ENCODE measurements at places on chromosomes 5 and 9. TPM values are rescaled to one million over a fixed set of nuclear protein-coding genes. Genes with fewer than 3 reads are reported as not detected.

DNA sequence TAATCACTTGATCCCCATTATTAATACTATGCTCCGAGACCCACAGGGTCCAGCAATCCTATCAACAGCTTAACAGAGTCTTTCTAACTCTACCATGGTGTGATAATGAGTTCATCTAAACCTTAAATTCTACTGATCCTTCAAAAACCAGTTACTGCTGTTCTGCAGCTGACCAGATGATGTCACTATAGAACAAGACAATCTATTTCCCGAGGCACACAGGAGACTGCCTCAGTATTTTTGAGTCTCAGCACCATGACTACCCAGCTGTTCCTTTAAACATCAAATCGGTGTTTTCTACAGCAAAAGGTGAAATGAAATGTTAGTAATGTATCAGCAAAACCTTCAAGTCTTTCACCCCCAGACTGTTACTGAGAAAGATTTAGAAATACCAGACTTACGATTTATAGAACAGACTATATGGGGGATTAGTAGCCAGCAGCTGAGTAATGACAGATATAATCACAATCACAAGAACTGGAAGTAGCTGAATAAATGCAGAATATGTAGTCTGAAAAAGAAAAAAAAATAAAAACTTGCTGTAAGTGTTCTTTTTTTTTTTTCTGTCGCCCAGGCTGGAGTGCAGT lies 16.9 kb downstream of the DNAJC18 start:
- no peak for DNase-seq

ST8SIA4 gene
- total RNA-seq = 1.4 TPM

DNA sequence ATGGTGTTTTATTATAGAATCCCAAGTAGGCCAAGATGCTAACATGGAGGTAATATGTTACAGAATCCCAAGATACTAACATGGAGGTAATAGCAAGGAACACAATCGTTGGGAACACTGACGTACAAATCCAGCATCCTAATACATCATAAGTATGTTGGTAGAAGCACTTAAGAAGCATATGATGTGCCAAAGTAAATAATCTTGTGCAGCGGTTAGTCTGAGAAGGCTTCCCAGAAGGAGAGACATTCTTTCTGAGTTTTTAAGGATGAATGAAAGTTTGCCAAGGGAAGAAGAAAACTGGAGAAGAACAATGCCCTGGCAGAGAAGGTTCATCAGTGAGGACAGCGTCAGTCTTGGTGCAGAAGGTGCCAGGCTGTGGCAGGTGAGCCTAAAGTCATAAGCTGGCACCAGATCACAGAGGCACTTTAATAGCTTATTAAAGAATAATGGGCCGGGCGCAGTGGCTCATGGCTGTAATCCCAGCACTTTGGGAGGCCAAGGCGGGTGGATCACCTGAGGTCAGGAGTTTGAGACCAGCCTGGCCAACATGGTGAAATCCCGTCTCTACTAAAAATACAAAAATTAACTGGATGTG lies 294.5 kb upstream of the PIK3R1 start:
- DNase-seq = peak; percentile 77

DNA sequence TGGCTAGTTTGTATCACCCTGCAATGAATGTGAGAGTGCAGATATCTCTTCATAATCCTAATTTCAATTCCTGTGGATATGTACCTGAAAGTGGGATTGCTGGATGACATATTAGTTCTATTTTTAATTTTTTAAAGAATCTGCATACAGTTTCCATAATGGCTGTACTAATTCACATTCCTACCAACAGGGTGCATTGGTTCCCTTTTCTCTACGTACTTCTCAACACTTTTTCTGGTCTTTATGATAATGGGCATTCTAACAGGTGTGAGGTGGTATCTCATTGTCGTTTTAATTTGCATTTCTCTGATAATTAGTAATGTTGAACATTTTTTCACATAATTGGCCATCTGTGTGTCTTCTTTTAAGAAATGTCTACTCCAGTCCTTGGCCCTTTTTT lies 927.5 kb downstream of the DTWD2 start:
- DNase-seq = no peak

- no peak for DNase-seq
Observed at GRCh38 chr5:155697236-155697635, 629.7 kb upstream of the SGCD start.

DAPK1 gene
- total RNA-seq = 92.5 TPM

- DNase-seq = peak; percentile 60
Observed at GRCh38 chr9:134552349-134552990, 89.1 kb upstream of the COL5A1 start.

CNOT6 gene
- total RNA-seq = 16.0 TPM

IZUMO3 gene
- not detected for total RNA-seq

DNA sequence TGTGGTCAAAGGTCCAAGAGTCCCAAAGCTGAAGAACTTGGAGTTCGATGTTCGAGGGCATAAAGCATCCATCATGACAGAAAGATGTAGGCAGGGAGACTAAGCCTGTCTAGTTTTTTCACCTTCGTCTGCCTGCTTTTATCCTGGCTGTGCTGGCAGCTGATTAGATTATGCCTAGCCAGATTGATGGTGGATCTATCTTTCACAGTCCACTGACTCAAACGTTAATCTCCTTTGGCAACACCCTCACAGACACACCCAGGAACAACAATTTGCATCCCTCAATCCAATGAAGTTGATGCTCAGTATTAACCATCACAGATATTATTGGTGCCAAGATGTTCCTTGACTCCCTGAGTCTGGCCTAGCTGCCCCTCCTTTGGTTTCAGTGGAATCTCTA lies 530.8 kb upstream of the CLINT1 start:
- DNase-seq = no peak

CCL21 gene
- total RNA-seq = 192 TPM

ITK gene
- total RNA-seq = 1.5 TPM

DNA sequence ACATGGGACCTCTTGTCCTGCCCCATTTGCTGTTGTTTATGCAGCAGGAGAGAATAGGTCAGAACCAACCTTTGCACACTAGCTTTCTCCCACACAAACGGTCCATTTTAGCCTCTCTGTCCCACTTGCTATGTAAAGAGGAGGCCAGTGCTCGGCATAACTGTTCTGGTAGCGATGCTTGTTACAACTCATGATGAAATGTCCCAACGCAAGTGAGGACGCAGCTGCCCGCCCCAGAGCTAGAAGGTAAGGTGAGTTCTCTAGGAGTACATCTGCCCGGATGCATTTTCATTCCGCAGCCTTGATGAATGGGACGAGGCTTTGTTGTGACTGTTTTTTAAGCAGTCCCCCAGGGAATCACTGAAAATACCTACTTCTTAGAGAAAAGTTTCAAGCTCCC lies 14.1 kb downstream of the S1PR3 start:
- DNase-seq = no peak

DNA sequence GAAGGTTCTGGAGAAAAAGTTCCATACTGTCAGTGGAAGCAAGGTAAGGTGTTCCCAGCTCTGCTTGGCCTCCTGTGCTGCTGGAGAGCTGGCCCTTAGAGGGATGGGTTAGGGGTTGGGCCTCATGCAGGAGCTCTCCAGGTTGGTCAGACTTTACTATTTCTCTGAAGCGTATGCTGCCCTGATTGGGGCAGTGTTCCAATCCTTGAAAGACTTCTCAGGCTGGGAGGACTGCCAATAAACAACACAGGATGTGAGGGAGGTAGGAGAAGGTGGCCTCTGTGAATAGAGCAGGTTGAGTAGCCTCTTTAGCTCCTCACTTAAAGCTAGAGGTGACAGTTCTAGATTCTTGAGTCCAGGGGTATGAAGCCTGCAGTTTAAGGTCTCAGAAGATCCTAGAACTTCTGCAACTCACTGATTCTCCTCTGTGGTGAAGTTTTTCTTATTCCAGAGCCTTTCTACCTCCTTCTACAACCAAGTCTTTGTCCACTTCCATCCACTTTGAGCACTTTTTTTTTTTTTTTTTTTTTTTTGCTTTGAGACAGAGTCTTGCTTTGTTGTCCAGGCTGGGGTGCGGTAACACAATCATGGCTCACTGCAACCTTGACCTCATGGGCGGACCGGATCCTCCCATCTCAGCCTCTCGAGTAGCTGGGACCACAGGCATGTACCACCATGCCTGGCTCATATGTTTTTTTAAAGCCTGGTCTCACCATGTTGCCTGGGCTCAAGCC lies 3.0 kb downstream of the HNRNPAB start:
- DNase-seq = peak; percentile 62

FAM163B gene
- 0.83 TPM for total RNA-seq

DNA sequence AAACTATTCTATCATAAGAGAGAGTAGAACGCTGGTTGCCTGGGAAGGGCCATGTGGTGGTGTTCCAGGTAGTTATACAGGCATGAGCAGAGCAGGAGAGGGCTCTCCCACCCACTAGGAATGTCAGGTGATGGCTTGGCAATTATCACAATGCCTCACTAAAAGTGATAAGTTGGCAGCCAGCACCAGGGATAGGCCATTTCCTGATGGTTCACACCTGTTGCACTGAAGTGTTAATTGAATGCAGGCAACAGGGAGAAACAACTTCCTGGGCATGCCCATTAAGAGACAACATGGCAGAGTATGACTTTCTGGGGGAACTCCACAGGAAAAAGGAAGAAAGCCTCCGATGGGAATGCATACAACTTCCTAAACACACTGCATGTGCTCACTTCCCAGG lies 593.2 kb downstream of the ELAVL2 start:
- no peak for DNase-seq

GRCh38 chr9:71766663-71767062 lies 1.6 kb downstream of the CEMIP2 start:
- DNase-seq = no peak

DNA sequence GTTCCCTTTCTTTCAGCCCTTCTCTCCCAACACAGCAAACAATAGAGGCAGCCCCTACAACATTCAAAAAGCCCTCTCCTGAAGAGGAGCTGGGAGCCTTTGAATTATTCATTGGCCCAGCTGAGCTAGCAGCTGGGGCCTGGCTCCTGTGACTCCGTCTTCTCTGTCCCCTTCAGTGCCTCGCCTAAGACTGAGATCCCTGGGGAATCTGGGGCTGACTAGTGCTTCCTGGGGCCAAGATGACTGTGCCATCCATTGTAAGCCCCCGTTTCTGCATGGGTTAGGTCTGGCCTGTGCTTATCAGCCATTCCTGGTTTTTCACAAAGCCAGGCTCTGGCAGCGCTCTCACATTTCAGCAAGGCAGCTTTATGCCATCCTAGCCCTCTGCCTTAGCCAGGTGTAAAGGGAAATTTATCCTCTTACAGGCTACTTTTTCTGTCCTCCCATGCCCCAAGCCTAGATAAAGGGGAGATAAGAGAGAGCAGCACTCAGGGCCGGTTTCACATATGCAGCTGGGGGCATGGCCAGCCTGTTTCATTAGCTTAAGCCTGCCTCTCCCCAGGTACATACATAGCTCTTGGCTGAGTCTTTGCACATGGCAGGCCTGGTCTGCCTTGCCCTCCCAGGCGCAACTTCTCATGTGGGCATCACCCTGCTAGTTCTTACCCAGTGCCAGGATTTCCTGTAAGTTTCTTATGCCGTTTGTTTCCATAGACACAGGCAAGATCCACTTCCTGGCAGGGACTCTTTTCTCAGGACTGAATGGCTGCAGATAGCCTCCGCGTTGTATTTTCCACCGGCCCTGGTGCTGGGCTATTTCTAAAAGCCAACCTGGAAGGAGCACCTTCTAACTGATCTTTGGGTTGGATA lies 15.8 kb downstream of the PTPA start:
- DNase-seq = no peak

DNA sequence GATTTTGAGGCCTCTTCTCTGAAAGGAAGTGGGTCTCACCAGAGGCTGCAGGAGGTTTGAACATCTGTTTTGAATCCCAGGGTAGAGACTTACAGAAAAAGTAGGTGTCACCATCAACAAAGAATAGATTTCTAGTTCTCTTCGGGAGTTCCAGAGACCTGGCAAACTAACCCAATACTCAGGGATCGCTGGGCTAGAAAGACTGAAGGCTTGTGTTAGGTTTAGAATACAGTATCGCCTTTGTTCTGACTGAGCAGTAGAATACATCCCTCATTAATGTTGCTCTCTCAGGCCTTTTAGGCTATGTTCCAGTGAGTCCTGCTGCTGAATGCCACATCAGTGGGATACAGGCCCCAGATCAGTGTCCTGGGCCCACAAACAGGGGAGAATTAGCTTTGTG lies 27.2 kb downstream of the RUSC2 start:
- no peak for DNase-seq
